AG09309 (cell line): ENCODE measurements at places on chromosomes 11 and 22.

DNA sequence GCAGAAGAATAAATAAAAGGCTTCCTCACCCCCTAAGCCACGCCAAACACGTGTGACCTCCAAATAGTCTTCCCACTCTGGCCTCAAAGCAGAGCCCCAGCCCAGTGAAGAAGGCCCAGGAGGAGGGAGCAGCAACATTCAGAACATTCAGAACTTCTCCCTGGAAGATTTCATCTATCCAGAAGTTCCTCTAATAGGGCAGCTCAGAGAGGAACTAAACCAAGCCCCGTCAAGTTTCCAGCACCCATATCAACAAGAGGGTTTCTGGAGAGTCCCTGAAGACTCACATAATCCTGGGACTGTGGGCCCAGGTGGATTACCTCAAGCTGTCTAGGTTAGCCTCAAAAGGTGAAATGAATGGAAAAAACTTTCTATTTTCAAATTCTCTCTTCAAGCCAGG is 39.4 kb downstream of the PC start:
- no peak for DNase-seq

- DNase-seq: no peak
Observed at GRCh38 chr11:123084454-123084853, 22.5 kb upstream of the HSPA8 start.

DNA sequence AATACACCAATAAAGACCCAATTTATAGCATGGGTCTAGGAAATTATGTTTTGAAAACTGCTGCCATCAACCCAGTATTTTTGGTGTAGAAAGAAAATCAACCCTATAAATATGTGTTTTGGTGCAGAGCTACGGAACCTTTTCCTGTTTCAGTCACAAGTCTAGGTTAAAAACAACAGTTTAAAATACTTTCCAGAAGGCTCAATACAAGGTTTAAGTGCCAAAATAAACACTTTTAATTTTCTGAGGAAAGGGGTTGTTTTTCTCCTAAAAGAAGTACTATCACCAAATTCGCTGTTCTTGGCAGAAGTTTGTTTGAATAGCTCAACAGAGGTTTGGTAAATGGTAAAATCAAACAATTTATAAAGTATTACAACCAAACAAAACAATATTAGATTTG is 201.3 kb downstream of the TMEM135 start:
- no peak for DNase-seq

DNA sequence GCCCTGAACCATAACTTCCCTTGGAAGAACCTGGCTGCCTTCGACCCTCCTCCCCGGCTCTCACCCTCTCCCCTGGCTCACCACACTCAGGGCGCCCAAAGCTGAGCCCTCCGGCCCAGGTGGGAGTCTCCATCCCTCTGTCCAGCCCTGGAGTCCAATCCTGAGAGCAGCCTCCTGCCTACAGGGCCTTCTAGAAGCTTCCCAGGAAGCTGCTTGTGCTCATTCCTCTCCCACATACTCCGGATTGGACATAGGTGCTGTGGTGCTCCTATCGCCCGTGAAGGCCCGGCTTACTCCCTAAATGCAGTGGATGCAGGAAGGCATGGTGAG is 1332.0 kb downstream of the BRD1 start:
- no peak for DNase-seq

GRCh38 chr11:123585706-123586105 is 68.7 kb downstream of the SCN3B start:
- DNase-seq: no peak

GRCh38 chr11:15034687-15035267 is 38.6 kb upstream of the CALCB start:
- DNase-seq: no peak

GRCh38 chr11:118705111-118705741 is 25.8 kb upstream of the TREH start:
- DNase-seq: no peak

- no peak for DNase-seq
Observed at GRCh38 chr11:39569789-39570188, 1889.7 kb downstream of the LRRC4C start.
